NCI-H2029 (cell line): ENCODE measurements at places on chromosomes 4 and X.

- DNase-seq: no peak
Observed at GRCh38 chr4:158673633-158674032, 1.5 kb downstream of the ETFDH start.

DNA sequence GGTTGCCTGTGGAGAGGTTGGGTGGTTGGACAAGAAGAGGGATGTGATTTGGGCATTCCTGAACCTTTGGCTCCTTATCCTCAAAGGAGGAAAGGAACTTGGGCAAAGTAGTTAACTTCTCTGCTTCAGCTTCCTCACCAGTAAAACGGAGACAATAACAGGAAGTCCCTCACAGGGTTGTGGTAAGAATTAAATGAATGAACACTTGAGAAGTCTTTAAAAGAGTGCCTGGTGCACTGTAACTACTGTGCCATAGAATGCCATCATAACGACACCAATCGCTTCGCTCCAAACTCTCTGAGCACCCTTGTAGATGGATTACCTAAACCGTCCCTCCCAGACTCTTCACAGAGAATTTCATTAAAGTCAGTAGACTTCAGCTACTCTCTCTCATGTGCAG is 10.5 kb downstream of the ZCCHC18 start:
- DNase-seq: no peak

GRCh38 chr4:89301902-89302301 is 5.7 kb downstream of the GPRIN3 start:
- DNase-seq: no peak

- DNase-seq: no peak
Observed at GRCh38 chrX:27599928-27600327, 9.8 kb downstream of the DCAF8L2 start.

DNA sequence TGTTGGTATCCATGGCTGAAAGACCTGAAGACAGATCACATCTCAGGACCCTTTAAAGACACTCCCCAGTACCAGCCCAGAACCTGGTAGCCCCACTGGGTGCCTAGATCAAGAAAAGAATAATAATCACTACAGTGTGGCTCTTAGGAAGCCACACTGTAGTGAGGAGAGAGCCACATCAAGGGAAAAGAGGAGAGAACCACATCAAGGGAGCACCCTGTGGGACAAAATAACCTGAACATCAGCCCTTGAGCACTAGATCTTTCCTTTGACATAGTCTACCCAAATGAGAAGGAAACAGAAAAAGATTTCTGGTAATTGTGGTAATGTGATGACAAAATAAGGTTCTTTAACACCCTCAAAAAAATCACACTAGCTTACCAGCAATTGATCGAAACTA is 15.3 kb downstream of the RTL3 start:
- no peak for DNase-seq

- no peak for DNase-seq
Observed at GRCh38 chr4:70619288-70619687, 9.3 kb upstream of the ENAM start.

DNA sequence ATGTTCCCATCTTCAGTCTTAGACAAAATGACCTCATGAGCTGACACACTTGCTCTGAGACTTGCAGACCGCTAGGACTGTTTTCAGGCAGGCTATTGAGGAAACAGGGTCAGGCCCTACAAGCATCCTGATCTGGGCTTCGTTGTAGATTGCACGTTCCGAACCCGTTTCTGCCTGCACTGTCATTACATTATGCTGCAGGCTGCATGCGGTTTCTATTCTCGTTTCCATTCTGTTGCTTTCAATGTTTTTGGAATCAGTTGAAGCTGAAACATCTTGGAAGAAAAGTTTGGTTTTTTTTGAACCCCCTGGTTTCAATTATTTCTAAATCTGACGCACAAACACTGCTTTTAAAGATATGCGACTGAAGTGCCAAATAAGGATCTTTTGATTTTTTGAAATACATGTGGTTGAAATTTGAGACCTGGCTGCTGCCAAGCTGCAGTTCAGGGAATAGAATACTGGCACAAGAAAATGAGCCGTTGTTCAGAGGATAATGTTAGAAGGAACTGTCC is 716.1 kb upstream of the INTU start:
- DNase-seq: no peak

DNA sequence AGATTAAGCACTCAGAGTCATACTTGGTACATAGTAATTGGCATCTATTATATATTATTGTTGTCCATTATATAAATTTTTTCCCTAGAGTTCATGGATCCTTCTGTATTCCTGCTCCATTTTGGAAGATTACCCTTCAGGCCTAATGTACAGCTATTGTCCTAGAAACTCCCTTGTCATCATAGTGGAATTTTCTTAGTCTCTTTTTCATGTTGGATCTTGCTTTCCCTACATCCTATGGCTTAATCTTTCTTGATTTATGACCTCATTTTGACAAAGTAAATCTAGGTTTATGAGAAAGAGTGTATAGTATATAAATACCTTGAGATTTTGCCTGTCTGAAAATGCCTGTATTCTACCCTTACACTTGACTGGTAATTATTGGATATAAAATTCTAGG is 22.1 kb downstream of the ARMCX4 start:
- DNase-seq: no peak

DNA sequence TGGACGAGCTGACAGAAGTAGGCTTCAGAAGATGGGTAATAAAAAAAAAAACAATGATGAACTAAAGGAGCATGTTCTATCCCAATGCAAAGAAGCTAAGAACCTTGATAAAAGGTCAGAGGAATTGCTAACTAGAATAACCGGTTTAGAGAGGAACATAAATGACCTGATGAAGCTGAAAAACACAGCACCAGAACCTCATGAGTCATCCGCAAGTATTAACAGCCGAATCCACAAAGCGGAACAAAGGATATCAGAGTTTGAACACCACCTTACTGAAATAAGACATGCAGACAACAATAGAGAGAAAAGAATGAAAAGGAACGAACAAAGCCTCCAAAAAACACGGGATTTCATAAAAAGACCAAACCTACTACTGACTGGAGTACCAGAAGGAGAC is 10.5 kb downstream of the NELFA start:
- no peak for DNase-seq

DNA sequence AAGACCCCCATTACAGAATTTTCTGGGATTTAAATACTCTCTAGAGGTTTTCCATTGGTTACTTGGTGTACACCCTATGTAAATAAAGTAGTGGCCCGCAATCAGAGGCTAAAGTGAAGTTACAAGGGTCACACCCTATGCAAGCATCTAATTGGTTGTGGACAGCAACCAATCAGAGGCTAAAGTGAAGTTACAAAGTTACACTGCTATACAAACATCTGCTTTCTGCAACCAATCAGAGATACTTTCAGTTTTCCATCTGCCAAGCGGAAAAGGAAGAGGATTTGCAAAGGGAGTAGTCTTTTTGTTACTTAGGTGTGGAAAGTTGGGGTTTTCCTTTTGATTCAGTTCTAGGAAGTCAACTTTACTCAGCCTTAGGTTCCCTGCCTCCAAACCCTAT is 2.0 kb upstream of the ATRX start:
- DNase-seq: no peak

- DNase-seq: no peak
Observed at GRCh38 chrX:18252644-18253359, 32.1 kb upstream of the BEND2 start.
